ENCODE measurements at places on chromosomes 7 and 10.

DNA sequence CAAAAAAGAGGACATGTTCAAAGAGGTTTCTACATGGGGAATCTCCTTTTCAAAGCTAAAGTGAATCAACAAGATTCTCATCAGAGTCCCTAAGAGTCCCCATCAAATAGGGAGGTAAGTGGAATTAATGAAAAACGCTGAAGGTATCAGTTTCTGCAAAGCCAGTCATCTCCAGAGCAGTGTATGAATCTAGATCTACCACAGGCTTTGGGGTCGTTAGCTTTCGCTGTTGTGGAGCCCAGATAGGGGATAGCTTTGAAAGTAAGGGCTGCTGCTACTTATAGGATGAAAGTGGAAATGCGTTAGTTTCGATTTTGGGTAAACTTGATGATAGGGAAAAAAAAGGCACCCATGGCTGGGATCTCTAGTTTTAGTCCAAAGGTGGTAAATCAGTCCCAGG, 748.4 kb downstream of the LRMDA start:
- no peak for DNase-seq

GRCh38 chr7:135729230-135729629, 1.2 kb upstream of the SLC13A4 start:
- no peak for DNase-seq

DNA sequence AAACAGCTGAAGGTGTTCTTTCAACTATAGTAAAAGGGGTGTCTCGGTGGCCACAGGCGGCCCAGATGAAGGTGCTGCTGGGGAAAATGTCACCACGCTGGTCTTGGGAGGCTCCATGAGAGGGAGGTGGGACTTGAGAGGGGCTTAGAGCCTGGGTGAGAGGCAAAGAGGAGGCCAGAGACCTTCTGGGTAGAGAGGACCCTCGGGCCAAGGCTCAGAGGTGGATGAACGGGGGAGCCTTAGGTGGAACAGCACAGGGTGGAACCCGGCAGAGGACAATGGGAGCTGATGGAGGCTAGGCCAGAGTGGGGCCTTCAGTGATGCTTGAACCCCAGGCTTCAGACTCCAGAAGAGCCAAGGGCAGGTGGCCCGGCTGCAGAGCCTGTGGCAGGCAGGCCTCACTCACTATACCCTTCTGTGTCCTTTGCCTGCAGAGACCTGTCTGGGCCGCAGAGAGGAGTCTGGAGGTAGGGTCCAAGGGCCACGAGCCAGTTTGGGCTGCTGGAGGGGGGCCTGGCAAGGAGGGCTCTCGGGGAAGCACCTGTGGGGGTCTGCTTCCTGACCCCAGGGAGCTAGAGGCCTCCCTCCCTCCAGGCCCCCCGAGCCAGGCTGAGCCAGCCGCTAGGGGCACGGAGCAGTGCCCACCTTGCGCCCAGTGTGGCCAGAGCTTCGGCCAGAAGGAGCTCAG, 32.1 kb downstream of the ZNF783 start:
- DNase-seq: peak; percentile 5

DNA sequence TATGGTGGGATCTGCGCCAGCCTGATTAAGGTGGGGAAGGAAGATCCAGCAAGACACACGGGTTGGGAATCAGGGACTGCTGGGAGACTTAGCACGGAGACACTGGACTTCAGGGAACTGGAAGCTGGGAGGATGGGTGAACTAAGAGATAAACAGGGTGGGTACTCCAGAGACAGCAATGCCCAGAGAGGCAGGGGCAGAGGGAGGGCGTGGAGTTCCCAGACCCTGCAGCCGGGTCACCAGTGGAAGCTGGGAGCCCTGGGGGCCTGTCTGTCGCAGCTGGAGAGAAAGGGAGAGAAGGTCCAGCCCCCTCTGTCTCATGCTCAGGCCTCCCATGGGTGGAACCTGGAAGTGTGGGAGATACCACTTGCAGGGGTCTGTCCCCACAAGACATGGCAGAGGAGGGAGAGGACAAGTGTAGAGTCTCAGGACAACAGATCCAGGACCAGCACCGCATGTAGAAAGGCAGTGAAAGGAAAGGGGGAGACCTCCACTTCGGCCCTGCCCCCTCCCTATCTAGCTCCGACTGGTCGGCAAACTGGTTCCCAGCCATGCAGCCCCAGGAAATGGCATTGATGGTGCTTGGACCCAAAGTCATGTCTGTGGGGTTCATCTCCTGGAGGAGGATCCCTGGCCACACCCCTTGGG, 44.4 kb downstream of the AOC1 start:
- DNase-seq: no peak

GRCh38 chr7:103811290-103811689, 178.2 kb downstream of the RELN start:
- no peak for DNase-seq

DNA sequence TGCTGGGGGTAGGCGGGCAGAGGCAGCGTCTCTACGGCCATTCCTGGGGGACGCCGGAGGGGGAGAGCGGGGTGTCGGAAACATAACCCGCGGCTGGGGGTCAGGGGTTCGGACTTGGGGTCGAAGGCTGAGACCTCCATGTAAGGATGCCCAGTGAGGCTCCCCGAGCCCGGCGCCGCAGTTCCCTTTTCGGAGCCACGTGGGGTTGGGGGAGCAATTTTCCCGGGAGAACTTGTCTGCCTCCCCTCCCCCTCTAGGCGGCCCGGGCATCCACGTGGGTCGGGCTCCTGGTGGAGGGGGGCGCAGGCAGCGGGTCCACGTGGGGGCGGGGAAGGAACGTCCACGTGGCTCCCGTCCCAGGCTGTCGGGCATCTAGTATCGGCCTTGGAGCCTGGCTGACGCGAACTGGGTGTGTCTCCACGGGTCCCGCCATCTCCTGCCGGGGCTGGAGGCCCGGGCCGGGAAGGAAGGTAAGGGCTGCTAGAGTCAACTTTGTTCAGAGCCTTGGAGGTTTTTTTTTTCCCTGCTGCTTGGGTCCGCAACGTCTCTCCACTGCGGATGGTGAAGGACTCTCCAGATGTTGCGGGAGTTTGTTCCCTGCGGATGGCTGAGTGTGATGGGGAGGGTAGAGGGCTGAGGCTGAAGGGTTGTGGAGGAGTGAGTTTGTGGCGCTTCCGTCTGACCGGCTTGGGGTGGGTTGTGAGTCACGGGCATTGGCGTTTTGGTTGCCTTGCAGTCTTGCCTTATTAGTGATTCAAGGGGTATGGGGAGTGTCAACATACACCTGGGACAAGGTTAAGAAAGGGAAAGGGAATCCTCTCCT, 744 bp downstream of the PPRC1 start:
- peak; percentile 75 for DNase-seq

- no peak for DNase-seq
These were observed 26.5 kb downstream of the BTRC start for GRCh38 chr10:101380353-101381017.

DNA sequence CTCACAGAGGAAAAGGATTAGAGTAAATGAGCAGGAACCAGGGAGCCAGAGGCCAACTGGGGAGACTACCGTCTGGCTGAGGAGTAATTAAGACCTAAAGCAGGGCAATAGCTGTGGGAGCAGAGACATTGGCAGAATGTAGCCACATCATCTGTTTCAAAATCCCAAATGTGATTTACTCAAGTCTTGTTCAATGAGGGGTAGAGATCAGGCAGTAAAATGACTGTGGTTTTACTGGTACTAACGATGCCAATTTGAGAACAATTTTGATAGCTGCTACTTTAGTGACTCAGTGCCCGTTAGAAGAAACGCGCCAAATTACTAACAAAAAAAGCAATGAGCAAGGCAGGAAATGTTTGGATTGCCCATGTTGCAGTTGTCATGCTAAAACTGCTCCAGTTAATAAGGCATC, 12.7 kb upstream of the MIOS start:
- DNase-seq: no peak

DNA sequence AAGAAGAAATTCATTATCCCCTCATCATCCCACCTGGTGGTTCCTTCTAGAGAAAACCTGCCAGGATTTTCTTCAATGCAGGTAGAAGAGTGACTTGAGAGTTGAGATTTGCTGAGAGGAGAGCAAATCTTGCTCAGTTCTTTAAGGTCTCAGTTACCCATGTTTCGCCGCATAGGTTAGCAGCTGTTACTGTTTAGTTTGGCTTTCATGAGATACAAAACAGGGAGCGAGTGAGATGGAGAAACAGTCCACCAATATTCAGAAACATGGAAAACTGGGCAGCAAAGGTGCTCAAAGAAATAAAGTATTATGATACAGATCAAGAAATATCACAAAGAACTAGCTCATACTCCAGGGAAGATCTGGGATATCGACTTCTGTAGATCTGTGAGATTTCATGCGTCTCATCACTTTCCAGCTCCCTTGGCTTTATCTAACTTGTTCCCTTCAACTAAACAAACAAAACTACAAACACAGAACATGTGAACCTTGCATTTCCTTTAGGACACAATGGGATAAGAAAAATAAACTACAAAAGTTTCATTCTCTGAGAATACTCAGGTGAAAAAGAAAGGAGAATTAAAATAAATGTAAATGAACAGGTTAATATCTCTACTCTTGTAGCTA, 63.4 kb downstream of the AKR1C4 start:
- DNase-seq: no peak

GRCh38 chr10:124227055-124227975, 133.9 kb upstream of the CHST15 start:
- no peak for DNase-seq

DNA sequence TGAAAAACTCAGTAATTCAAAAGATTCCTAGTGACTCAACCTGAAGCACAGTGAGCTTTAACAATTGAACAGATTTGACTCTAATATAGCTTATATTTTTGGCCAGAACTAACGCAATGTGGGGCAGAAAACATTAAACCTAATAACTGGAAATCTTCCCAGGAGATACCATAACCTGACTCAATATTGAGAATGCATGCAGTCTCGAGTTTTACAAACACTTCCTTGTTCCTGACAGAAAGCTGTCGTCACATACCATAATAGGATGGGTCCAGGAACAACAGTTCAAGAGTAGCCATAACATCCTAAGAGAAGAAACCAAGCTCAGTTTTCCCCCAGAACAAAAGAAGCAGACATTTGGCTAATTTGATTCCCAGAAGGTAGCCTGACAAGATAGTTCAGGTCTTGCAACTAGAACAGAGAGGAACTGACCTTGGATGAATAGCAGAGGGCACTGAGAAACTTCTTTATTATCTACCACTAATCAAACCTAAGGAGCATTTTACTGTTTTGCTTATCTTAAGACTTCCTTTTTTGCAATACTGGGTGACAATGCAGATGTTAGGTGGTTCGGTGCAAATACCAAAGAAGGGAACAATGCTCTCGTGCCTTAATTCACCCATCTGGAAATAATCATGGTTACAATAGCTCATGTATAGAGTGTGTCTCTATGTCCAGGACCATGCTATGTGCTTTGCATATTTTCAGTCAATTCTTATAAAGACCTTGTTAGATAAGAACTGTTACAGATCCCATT, 38.6 kb upstream of the ACSL5 start:
- no peak for DNase-seq

- DNase-seq: no peak
These were observed 155.1 kb upstream of the NPVF start for GRCh38 chr7:25383402-25383801.

DNA sequence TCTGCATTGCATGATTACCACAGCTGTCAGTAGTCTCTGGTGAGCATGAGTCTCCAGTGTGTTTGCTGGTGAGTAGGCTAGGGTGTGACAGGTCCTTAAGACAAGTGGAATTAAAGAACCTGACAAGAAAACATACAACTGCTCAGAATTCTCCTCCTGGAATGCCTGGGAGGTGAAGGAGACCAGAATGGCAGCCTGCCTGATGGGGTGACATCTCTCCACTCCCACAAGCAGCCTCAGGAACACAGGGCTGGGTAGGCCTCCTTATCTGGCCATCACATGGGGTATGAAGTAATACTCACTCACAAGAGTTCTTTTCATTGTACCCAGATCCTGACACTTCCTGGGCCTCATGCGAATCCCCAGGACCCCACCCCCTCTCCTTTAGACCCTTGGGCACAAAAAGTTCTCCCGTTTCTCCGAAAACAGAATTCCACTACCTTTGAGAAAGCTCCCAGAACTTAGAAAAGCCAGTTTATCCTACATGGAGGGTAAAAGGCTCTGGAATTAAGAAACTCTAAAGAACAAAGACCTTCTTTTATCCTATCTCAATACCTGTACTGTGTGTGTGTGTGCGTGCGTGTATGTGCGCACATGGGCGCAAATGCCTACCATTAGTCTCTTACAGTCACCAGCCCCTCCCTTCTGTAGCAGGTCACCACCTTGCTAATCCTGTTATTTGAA, 33.4 kb upstream of the C1GALT1 start:
- DNase-seq: no peak

DNA sequence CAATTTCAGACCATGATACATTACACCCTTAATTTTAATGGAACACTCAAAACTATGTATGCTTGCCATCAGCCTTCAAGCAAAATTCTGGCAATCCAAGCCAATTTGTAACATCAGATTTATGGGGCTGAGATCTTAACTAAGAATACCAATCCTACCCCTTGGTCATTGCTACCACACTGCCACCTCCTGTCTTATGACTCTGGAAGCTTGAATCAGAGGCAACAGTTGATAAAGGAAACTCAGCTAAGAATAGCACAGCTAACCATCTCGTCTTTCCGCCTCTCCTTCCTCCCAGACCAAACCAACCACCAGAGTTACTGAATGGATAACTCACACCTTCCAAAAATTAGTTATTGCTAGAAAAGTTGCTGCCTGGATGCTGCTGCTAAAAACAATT, 7.4 kb downstream of the IGF2BP3 start:
- DNase-seq: no peak

GRCh38 chr7:139948587-139949335, 114.0 kb downstream of the PARP12 start:
- DNase-seq: no peak

DNA sequence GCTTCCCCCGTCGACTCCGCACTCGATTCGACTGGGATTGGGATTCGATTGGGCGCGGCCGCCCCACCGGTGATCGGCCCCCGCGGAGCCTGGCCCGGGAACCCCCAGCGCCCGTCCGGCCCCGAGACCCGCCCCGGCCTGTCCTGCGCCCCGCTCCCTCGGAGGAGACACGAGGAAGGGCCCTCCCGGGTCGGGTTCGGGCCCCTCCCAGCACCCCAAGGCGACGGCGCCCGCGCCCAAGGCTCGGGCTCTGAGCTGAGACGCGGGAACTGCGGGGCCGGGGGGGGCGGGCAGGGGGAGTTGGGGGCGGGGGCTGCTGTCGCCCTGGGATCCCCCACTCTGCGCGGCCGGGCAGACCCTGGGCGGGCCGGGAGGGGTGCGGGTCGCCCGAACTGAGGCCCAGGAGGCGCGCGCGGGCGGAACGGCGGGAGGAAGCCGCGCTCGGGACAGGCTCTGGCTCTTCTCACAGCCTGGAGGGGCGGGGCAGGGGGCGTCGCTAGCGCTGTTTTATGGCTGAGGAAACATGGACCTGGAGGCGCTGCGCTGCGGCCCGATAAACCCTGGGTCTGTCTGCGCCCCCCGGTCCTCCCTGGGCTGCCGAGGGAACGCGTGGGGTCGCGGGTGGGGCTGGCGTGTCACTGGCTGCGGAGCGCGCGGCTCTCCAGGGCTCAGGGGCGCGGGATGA, 1.7 kb upstream of the NKX6-2 start:
- DNase-seq: no peak
